ENCODE measurements at places on chromosomes 5 and 9.

- DNase-seq, result no peak
Measured at GRCh38 chr5:120314191-120314590, 149.9 kb upstream of the PRR16 start.

- no peak for DNase-seq
Measured at GRCh38 chr9:68780720-68781119, 75.7 kb downstream of the PIP5K1B start.

DNA sequence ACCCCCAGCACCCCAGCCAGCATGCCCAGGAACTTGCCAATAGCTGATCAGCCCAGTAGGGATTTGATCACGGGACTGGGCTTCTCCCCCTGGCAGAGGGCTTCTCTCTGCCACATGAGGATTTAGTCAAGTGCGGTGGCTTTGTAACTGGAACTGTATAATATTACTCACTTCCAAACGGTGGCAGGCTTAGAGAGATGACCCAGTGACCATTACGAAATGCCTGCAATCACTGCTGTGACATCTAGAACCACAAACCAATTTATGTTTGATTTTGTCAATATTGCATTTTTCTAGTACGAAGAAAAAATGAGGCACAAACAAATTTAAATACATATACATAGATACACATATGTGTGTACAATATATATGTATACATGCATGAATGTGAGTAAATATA lies 192.1 kb downstream of the ERCC6L2 start:
- no peak for DNase-seq

GRCh38 chr9:108727580-108728111 lies 128.1 kb downstream of the ACTL7B start:
- no peak for DNase-seq

GRCh38 chr5:133825631-133826289 lies 142.7 kb downstream of the C5orf15 start:
- peak; percentile 8 for DNase-seq

DNA sequence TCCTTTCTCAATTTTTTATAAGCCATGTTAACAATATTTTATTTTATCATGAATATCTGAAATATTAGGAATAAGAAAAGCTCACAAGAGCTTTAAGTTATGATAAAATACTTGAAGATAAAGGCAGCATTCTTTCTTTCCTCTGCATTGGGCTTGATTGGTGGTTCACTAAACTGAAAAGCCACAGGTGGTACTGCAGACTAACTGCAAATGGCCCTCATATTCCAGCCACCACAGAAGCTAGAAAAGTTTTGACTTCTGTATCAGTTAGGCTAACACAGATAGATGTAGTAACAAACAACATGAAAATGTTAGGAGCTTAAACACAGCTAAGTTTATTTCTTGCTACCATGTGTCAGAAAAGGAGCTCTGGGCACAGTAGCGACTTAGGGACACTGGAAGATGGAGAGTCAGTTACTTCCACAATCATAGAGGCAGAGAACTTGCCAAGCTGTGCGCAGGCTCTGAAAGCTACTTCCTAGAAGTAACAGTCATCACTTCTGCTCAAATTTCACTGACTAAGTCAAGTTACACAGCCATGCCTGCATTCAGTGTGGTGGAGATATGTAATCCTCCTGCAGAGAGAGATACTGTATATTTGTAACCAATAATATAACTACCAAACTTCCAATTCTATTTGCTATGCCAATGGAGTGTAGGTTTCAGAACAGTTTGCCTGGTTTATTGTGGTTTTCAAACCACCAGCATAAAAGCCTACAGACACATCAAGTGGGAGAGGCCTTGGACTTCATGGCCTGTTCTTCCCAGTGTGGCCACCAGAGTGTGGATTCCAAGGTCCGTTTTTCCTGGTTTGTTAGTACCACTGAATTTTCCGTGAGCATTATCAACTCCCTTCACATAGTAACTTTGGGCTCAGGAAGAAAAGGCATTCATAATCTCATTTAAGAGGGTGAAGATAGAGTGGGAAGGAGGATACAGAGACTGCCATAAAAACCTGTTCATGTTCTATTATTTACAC lies 268.3 kb downstream of the PJA2 start:
- no peak for DNase-seq

- no peak for DNase-seq
Measured at GRCh38 chr5:159104051-159104651, 4.4 kb upstream of the EBF1 start.

- DNase-seq, result no peak
Measured at GRCh38 chr5:141906972-141907371, 16.7 kb upstream of the DELE1 start.

GRCh38 chr9:122815544-122815943 lies 12.8 kb downstream of the PDCL start:
- DNase-seq, result no peak

DNA sequence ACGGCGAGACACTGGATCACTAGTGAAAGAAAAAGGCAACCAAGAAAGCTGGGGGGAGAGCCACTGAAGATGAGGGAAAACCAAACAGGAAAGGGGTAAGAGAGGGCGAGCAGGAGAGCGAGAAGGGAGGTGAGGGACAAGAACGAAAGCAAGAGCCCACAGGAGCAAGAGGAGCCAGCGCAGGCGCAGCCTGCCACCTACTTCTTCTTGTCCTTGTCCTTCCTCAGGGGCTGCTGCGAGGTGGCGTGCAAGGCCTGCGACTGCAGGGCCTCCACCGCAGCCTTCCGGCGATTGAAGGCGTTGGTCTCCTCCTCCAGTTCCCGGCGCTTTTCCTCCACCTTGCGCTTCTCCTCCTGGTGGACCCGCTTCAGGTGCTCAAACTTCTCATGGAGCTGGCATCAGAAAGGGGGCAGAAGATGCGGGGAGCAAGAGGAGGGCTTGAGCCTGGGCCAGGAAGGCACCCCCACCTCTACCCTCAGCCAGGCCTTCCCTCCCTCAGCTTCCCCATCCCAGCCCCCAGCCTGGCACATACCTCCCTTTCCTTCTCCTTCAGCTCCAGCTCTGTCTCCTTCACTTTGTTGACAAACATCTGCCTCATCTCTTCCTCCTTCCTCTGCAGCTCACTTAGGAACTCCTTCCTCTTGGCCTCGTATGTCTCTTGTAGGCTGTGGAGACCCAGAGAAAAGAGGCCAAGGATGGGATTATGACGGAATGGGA lies 13.5 kb downstream of the CCNI2 start:
- DNase-seq, result no peak

GRCh38 chr5:134410822-134411221 lies 859 bp downstream of the CDKN2AIPNL start:
- no peak for DNase-seq

DNA sequence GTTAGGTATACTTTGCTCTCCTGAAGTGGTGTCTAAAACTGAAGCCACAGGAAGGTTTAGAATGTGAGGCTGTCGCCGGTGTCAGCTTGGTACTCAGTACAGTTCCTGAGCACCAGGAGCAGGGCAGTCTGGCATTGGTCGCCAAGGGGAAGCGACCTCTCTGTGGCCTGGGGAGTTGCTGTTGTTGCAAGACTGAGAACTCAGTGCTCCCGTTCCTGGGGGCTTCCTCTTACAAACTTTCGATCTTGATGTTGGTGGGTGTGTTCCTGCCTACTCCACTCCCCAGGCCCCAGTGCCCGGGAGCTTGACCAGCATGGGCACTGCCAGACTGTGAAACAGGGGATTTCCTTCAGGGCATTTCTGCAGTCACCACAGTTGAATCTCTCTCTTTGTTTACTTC lies 52.4 kb upstream of the PPARGC1B start:
- no peak for DNase-seq

DNA sequence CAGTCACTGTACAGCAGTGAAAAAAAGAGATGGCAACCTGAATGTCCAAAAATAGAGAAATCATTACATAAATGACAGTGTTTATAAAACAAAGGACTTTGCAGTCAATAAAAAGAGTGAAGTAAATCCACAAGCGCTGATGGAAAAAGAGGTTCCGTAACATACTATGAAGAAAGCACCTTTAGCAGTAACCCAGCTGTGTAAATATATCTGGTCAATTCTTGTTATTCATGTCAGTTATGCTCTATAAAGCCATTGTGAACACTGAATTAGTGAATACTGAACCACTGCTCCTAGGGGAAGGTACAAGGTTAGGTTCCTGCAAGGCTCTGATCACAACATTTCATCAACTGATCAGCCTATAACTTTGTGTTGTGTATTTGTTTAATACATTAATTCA lies 39.5 kb downstream of the CCNJL start:
- DNase-seq, result peak; percentile 19

DNA sequence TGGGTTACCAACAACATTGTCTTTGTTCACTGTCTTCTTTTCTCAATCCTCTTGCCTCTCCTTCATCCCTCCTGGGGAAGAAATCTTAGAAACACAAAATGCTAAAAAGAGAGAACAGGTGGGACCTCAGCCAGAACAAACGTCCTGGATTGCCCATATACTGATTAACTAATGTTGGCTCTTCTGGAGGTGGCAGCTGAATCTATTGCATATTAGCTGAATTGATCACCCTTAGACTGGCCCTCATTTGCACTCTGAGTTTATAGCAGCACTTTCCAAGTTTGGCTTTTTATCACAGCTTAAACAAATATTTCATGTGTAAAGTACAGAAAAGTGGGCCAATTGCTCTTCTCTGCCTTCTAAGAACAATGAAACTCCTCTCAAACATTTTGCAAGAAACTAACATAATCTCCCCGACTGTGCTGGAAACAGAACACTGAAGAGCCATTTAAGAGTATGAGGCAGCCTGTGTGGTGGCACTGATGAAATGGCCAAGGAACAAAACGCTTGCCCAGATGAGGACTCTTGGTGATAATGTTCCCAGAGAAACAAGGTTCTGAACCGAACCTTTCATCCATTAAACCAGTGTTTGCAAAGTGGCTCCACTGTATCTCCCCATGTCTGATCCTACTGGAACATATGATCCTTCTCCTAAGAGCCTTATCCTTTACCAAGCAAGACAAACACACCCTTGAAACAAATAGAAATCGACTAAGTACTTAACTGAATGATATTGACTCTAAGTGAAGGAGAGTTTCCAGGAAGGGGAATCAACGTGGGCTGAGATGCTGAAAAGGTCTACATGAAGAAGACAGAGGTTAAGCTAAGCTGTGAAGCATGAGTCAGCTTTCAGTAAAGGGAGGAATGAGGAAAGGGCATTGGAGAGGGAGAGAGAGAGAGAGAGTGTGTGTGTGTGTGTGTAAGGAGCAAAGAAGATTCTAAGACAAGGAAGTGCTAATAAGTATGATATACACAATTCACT lies 83.2 kb upstream of the LIFR start:
- no peak for DNase-seq

DNA sequence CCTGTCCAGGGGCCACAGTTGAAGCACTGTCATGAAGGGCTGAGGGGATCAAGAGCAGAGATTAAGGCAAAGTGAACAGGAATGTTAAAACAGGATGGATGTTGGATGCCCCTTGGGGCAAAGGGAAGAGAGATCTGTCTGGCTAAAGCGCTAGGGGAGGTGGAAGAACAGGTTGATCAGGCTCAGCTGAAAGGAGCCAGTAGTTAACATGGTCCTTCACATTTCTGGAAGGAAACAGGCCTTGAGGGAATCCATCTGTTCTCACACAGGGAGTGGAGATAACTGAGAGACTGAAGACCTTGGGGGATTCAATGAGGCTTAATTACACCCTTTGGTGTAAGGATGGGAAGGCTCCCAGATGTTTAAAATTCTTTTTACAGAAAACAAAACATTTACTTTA lies 5.8 kb downstream of the HAPLN1 start:
- DNase-seq, result no peak

- no peak for DNase-seq
Measured at GRCh38 chr9:116416421-116416820, 262.8 kb downstream of the PAPPA start.

DNA sequence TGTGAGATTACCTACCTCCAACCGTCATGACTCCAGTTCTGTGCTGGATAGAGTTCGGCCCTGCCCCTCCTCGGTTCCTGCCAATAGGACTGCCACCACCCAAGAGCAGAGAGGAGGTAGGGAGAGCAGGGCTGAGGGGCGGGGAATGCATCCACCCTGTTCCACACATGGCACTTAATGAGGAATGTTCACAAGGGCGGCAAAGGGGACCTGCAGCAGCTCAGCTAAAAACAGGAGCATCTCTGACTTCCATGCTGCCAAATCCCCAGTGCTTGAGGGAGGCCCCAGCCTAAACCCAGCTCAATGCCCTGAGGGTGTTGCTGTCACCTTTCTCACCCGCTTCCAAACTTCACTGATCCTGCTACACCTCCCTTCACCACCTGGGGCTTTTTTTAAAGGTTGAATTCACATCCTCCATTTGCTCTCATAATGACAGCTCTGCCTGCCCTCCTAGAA lies 7.8 kb upstream of the DELE1 start:
- DNase-seq, result no peak

DNA sequence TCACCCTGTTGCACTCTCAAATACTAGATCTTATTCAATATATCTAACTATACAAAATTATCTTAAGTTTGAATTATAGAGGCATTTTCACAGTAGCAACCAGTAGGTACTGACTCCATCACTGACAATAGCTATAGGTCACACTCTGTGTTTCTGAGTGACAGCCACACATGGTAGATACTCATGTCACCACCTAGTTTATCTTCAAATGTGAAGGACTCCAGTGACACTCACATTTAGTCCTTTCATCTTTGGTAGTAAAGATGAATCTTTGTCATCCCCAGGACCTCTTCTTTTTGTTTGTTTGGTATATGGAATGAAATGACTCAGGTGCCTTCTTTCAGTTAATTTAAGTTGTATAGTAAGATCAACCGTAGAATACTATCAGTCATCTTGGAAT lies 102.5 kb upstream of the DHFR start:
- no peak for DNase-seq

GRCh38 chr9:34321451-34321850 lies 7.6 kb downstream of the KIF24 start:
- DNase-seq, result no peak

DNA sequence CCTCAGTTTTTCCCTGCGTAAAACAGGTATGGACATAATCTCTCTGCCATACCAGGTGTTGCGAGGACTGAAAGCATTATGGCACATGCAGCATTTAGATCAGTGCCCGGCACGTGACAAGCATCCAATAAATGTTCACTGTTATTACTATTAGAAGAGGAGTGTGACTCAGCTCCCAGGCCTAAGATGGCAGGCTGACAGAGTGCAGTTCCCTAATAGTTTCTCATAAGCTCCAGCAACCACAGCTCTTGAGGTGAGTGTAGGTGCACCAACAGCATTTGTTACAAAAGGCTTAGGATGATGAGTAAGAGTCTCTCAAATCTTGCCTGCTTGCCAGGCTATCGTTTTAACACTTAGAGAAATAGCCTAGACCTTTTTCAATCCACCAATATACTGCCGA lies 28.9 kb upstream of the GLIS3 start:
- DNase-seq, result no peak

GRCh38 chr9:112043423-112043822 lies 131.7 kb downstream of the SUSD1 start:
- no peak for DNase-seq

DNA sequence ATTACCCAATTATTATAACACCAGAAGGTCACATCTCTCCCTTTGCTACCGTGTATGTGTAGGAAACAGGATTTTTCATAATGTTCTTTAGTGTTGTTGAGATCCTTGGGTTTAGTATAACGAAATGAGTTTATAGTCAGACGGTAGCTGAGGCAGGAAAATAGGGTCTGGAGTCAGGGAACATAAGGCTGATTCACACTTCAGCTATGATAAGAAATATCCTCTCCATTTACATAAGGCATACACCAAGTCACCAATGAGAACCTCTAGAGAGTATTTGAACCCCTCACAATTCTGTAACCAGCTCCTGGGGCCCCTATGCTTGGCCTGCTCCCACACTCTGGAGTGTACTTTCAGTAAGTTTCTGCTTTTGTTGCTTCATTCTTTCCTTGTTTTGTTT lies 58.9 kb upstream of the ANKH start:
- no peak for DNase-seq
